Activated CD4-positive, CD25-positive, alpha-beta regulatory T cell (primary cell): ENCODE measurements at places on chromosomes 11 and 22.

- DNase-seq, result no peak
Measured at GRCh38 chr11:5737670-5738392, 1.6 kb downstream of the OR56B1 start.

DNA sequence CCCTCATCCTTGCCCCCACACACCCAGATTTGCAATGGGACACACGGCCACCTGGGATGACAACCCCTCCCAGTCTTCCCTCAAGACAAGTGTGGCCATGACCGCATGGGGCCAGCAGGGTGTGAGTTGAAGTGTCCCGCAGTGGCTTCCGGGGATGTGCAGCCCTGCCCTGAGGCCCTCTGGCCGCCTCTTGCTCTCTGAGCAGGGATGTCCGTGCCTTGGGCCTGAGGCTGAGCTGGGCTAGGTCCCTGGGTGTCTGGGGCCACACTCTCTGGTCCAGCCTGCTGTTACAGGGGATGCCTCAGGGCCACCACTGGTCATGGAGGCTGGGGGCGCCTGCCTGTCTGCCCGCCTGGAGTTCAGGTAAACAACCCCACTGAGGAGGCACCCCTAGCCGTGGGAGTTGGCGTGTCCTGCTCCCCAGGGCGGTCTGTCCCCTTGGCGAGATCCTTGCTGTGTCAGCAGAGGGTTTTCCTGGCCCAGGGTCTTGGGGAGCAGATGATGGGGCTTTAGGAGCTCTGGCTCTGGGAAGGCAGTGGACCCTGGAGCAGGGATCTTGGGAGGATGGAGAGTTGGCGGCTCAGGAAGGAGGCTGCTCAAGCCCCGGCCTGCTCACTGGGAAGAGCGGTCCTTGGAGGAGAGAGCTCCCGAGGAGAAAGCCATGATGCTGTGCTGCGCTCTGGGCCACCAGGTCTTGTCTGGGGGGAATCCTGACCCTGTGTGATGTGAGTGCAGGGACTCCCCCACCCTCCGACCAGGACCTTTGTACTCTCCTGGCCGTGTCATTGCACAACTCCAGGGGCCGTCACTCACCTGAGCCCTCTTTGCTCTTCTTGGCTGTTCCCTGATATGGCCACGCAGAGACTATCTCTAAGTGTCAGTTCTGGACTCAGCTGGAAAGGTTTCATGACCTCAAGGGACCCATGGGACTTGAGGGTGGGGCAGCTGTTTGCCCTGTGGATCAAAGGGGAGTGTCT, 67.9 kb downstream of the KCNQ1 start:
- no peak for DNase-seq

- no peak for DNase-seq
Measured at GRCh38 chr11:114159320-114159719, 99.8 kb downstream of the ZBTB16 start.

DNA sequence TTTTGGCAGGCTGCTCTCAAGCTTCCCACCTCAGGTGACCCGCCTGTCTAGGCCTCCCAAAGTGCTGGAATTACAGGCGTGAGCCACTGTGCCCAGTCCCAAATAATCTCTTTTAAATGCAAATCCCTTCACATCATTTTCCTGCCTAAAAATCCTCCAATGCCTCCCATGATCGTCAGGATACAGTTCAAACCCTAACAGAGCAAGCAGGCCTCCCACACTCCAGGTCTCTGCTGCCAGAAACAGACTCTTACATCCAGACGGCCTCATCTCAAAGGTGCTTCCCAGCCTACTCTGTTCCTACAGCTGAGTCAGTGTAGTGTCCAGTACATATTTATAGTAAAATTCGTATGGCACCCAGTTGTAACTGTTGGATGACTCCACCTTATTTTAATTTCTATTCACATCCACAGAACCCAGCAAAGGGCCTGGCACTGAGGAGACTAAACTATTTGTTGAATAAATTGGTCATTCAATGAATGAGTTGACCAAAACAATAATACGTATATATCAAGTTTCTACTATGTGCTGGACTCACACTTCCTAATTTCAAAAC, 8.2 kb downstream of the SIRT3 start:
- DNase-seq, result no peak

- DNase-seq, result no peak
Measured at GRCh38 chr11:113578033-113578380, 102.8 kb upstream of the DRD2 start.
